Stimulated activated CD4-positive, alpha-beta T cell treated with anti-CD3 and anti-CD28 coated beads, Interleukin-15, amount 100 ng/mL, for 24 hours (primary cell): ENCODE measurements at places on chromosomes 3 and 15.
A peak's percentile ranks its signal among the peaks of the same experiment; 100 is the strongest.

GRCh38 chr3:15578289-15578867 is 23.0 kb downstream of the HACL1 start:
- no peak for DNase-seq

- DNase-seq = peak; percentile 75
These were observed 781 bp upstream of the CYP1A1 start for GRCh38 chr15:74725845-74726773.

DNA sequence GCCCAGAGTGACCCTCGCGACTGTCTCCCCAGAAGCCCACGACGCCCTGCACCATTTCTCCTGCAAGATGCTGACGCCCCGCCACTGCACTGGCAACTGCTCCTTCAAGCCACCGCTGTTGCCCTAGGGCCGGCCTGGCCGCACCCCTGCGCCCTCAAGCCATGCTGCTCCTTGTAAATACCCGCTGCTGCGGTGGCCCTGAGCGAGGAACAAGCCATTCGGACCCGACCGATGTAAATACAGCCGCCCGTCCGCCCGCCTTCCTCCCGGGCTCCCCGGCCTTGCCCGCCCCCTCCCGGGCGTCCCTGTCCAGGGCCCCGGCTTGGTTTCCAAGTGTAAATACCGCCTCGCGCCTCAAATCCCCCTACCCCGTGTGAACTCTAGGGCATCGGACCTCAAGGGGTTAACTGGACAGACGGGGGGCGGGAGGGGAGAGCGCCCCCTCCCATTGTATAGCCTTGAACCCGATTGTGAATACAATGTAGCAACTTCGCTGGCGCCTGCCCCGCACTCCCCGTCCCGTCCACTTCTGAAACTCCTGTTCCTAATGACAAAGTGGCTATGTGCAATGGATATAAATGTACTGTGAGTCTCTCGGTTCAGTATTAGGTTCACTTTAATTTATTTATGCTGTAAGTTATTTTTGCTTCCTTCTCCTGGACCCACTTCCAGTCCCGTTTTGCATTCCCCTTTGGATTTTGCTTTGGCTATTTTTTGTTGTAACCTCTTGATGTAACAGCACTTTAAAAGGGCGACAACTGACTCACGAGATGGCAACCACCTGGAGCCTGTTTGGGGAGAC is 5.9 kb downstream of the RNU6-1 start:
- peak; percentile 51 for DNase-seq

GRCh38 chr3:179640469-179640868 is 12.4 kb upstream of the USP13 start:
- no peak for DNase-seq

GRCh38 chr3:177146646-177147045 is 50.6 kb downstream of the TBL1XR1 start:
- DNase-seq = no peak

DNA sequence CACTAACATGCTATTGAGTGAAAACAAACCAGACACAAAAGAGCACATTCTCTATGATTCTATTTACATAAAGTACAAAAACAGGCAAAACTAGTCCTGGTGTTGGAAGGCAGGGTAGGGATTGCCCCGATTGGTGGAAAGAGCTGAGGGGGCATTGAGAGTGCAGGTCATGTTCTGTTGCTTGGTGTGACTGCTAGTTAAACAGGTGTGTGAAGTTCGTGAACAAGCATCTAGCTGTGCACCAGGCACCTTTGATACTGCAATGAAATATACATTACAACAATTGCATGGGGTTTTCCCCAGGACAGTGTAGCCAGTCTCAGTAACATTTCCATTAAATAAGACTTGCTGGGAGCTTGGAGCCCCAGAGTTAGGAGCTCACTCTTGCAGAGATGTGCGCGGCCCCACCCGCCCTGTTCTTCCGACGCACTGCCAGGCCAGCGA is 26.3 kb upstream of the THRB start:
- DNase-seq = no peak

GRCh38 chr3:101182734-101183133 is 137.6 kb downstream of the IMPG2 start:
- no peak for DNase-seq

DNA sequence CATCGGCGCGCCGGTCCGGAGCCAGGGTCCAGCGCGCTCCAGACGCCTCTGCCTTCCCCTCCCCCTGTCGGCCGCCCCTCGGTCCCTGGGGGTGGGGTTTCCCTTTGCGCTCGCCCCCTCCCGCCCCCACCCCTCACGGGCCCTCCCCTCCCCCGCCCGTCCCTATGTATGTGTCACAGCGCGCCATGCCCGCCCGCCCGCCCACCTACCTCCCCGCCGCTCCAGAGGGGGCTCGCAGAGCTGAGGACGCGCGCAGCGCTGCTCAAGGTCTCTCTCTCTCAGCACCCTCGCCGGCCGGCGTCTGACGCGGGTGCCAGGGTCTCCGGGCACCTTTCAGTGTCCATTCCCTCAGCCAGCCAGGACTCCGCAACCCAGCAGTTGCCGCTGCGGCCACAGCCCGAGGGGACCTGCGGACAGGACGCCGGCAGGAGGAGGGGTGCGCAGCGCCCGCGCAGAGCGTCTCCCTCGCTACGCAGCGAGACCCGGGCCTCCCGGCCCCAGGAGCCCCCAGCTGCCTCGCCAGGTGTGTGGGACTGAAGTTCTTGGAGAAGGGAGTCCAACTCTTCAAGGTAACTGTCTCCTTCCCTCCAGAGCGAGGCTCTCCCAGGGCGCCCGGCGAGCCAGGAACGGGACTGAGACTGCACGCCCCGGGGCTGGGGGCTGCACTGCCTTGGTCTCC is at the start of gene ACAN:
ACAN (plus strand) TSS at position 196 of the 679 bp plus-strand sequence. CDS start 32,771 bp downstream, outside the sequence.
- DNase-seq = no peak

DNA sequence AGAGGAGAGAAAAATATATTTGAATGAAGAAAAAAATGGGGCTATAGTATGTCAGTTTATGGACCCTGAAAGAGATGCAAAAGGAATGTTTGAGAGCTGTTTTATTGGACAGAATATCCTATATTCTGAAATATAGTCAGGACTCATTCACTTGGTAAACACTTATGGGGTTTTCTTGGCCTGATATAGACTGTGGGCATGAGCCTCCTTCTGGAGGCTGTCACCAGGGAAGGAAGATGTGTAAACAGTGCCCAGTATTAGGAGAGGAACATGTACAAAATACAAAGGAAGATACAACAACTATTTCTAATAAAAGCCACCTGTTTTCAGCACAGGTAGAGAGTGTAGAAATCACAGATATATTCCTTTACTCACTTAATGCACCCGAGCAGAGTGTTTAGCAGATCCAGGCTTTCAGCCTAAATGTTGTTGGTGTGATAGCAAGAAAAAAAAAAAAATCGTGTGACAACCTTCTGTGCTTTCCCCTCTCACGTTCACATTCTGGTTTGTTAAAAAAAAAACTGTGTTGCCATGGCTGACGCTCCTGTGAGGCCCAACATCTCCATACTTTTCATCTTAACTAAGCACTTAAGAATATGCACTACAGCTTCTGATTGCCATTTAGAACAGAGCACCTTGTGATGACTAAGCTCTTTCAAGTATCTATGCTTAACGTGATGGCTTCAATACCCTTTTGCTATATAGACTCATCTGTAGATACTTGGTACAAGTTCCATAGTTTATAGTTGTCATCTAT is 134.1 kb downstream of the MBNL1 start:
- DNase-seq = no peak

DNA sequence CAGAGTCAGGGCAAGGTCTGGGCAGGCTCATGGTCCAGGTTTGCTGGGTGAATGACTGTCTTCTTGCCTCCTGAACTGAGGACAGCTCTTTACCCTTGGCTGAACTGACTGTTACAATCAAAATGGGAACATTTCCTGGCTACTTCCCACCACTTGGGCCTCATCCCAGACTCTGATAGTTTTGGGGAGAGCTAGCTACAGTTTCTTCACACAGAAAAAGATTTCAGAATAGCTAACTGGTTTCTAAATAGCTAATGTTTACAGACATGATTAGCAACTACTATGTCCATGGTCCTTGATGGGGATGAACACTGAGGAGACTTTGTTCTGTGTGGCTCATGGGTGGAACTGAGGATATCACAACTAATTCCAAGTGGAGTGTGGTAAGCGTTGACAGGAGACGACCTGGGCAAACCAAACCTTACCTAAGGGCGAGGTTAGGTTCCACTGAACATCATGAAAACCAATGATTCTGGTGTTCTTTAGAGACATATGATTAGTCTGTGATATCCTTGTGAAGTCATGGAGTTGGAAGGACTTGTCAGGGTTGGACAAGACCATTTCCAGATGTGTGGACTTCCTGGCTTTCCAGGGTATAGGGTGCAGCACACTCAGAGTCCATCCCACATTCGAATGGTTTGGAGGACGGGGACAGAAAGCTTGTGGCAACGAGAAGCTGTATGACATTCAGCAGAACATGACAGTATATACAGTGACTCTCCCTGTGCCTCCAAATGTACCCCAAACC is 7.3 kb downstream of the ALPK3 start:
- DNase-seq = no peak

DNA sequence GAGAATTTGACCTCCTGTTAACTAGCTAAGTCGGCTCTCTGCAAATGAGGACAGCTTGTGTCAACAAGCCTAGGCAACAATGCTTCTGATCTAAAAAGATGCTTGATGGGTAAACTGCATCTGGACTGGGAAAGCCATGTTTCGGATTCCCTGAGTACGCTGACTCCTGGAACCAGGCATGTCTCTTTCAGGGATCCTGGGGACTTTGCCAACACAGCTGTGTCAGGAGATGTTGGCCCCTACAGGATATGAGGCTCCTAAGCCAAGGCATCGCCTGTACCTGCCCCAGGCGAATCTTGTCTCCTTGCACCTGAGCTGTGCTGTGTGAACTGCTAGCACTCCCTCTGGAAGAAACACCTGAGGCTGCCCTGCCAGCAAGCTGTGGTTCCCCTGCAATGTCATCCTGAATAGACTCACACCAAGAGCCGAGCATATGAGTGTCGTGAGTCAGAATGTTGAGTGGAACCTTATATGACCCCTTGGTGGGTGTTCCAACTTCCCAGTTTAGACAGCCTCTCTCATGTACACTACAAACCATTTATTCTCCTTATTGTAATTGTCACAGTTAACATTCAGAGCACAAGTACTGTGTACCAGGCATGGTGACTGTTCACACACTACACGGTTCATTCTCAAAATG is 17.0 kb downstream of the EOGT start:
- no peak for DNase-seq

- no peak for DNase-seq
These were observed 113.7 kb downstream of the MYO5A start for GRCh38 chr15:52414936-52415335.

- DNase-seq = no peak
These were observed 130.0 kb upstream of the TJP1 start for GRCh38 chr15:29952225-29952624.
